Mesangial cell (primary cell): ENCODE measurements at places on chromosomes 16 and 17. TPM values are rescaled to one million over a fixed set of nuclear protein-coding genes. Genes with fewer than 3 reads are reported as not detected.

The RPL27 gene
- 1,263 and 1,290 TPM in 2 replicates for total RNA-seq

The C16orf46 gene
- total RNA-seq = 0.49 and 1.9 TPM in 2 replicates

The DNAH2 gene
- under 0.01 and 0.16 TPM in 2 replicates for total RNA-seq

The CCL3 gene
- total RNA-seq = not detected in 2 replicates

The TNFAIP1 gene
- total RNA-seq = 54.1 and 71.2 TPM in 2 replicates

The CALB2 gene
- 0.76 TPM in 1 of 2 replicates, not detected in the other for total RNA-seq

The MRPL58 gene
- 43.9 and 84.7 TPM in 2 replicates for total RNA-seq
